Endodermal cell (in vitro differentiated cells): ENCODE measurements at places on chromosomes 6 and 20.

DNA sequence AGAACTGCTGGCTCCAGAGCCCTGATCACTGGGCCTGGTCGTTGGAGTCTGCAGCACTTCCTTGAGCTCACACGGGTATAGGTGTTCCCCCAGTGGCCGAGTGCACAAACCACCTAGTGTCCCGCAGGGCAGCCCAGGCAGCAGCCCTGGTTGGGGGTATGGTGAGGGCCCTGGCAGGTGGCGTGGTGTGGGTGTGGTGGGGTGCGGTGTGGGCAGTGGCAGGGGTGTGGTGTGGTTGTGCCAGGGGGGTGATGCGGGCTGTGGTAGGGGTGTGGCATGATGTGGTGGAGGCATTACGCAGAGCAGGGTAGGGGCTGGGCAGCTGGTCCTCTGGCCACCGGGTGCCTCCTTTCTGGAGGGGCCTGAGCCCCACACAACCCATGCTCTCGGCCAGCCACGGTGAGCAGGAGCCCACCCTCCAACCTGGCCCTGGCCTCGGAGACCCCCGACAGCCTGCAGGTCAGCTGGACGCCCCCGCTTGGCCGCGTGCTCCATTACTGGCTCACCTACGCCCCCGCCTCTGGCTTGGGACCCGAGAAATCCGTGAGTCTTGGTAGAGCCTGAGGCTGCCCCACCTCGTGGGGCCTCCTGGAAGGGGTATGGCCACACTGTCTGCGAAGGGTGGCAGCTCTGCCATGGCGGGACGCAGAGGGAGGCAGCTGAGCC lies 20.5 kb downstream of the COL20A1 start:
- H3K27ac ChIP-seq, result no peak overlapping the region
- no peak overlapping the region for H3K4me3 ChIP-seq
- no peaks in the 10 kb centered on the region for H3K36me3 ChIP-seq
- no peaks in the 10 kb centered on the region for H3K27me3 ChIP-seq
- H3K4me1 ChIP-seq, result no peaks in the 10 kb centered on the region

GRCh38 chr6:144263786-144264185 lies 21.3 kb upstream of the UTRN start:
- H3K27ac ChIP-seq, result peak overlapping the region; percentile 83
- H3K4me3 ChIP-seq, result no peak overlapping the region
- H3K4me1 ChIP-seq, result peaks cover 17% of the 10 kb centered on the region
- no peaks in the 10 kb centered on the region for H3K36me3 ChIP-seq

DNA sequence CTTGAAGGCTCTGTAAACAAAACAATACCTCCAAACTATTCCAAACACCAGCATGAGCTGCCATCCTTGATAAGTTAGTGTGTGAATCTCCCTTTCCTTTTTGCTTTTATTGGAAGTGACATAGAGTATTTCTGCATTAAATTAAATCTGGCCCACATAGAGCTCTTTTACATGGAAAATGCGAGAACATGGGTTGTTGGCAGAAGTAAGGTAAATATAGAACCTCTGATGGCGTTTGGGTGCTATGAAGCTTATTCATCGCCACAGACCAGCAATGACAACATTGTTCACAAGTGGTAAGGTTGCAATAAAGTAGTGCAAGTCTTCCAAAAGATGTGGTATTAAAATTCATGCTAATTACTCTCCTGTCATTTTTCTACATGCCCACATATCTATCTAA lies 445.8 kb upstream of the JAG1 start:
- H3K27me3 ChIP-seq, result no peaks in the 10 kb centered on the region
- no peak for DNase-seq
- H3K36me3 ChIP-seq, result no peaks in the 10 kb centered on the region
- no peak overlapping the region for H3K4me3 ChIP-seq

GRCh38 chr6:122374307-122374706 lies 25.1 kb upstream of the HSF2 start:
- no peaks in the 10 kb centered on the region for H3K36me3 ChIP-seq
- no peak overlapping the region for H3K4me3 ChIP-seq
- H3K27ac ChIP-seq, result no peak overlapping the region
- DNase-seq, result no peak
- H3K27me3 ChIP-seq, result peaks cover 3% of the 10 kb centered on the region

DNA sequence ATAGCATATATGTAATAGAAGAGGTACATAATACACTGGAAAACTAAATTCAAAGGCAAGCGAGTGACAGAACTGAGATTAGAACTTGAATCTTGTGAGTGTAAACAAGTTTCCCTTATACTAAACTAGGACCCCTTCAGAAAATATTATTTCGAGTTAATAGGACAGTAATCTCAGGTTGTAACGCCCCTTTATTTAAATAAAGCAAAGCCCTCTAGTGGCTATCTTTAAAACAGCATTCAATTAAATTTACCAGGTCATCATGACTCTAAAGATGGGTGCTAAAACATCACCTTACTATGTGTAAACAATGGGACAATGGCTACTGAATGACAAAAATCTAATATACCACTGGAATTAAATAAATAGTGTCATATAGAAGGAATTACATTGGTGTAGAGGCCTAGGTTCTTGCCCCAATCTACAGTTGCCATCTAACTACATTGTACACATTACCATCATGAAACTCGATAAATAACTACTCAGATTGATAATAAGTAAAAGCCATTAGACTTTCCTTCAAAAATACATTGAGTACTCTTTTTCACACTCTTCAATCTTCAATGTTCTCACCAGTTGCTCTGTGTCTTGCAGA lies 255.4 kb upstream of the IRAK1BP1 start:
- H3K36me3 ChIP-seq, result no peaks in the 10 kb centered on the region
- no peaks in the 10 kb centered on the region for H3K4me1 ChIP-seq
- no peaks in the 10 kb centered on the region for H3K27me3 ChIP-seq
- no peak for DNase-seq
- no peak overlapping the region for H3K27ac ChIP-seq
- no peak overlapping the region for H3K4me3 ChIP-seq

GRCh38 chr20:39462416-39462945 lies 500.3 kb downstream of the DHX35 start:
- no peak for DNase-seq
- no peak overlapping the region for H3K4me3 ChIP-seq
- peaks cover 4% of the 10 kb centered on the region for H3K27me3 ChIP-seq
- H3K4me1 ChIP-seq, result no peaks in the 10 kb centered on the region

GRCh38 chr6:105301072-105301503 lies 101.8 kb downstream of the PREP start:
- no peak overlapping the region for H3K27ac ChIP-seq
- no peaks in the 10 kb centered on the region for H3K4me1 ChIP-seq
- H3K4me3 ChIP-seq, result no peak overlapping the region

DNA sequence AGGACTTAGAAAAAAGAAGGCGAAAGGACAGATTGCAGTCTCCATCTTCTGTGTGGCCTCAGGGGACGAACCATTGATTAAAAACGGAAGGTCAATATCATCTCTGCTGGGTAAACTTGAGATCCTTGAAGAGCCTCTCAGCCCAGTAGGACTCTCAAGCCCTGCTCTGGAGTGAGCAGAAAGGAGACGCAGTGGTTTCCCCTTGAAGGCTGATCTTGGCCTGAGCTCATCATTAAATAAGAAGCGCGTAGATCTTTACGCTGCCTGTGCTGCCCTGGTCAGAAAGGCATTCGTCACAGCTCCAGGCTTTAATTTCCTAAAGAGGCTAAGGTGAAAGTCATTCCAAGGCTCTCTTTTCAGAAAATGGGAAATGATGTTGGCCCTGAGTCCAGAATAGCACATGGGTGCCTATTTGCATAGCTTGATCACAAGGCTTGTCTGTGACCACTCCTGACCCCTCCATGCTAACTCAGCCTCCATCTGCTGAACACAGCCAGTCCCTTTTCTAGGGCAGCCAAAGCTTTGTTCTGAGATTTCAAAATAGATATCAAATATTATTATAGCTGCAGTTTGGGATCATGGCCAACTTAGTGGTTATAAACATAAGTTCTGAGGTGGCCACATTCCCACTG lies 29.3 kb upstream of the XRN2 start:
- no peak overlapping the region for H3K27ac ChIP-seq
- no peaks in the 10 kb centered on the region for H3K4me1 ChIP-seq
- H3K4me3 ChIP-seq, result no peak overlapping the region
- no peak for DNase-seq

DNA sequence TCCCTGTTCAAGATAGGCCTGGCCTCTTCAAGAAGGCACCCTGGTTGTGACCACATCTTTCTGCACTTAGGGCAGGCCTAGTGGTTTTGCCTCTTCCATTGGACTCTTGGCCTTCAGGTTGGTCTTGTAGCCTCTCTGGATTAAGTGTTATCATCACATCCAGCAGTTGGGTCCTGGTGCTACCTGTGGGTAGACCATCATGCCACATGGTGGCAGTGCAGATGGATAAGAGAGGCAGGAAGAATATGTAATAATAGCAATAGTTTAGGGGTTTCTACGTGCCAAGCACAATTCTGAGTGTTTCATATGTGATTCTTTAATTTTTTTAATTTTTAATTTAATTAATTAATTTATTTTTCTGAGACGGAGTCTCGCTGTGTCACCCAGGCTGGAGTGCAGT lies 28.5 kb upstream of the SNRPB2 start:
- peak; percentile 59 for DNase-seq
- no peaks in the 10 kb centered on the region for H3K4me1 ChIP-seq
- H3K27me3 ChIP-seq, result no peaks in the 10 kb centered on the region

- no peaks in the 10 kb centered on the region for H3K4me1 ChIP-seq
Observed at GRCh38 chr6:74410630-74411029, 714.6 kb downstream of the CD109 start.

GRCh38 chr6:33961691-33962090 lies 157.9 kb upstream of the MLN start:
- H3K27me3 ChIP-seq, result no peaks in the 10 kb centered on the region
- peak; percentile 26 for DNase-seq
- no peaks in the 10 kb centered on the region for H3K36me3 ChIP-seq
- H3K27ac ChIP-seq, result no peak overlapping the region
- H3K4me1 ChIP-seq, result peaks cover 4% of the 10 kb centered on the region

DNA sequence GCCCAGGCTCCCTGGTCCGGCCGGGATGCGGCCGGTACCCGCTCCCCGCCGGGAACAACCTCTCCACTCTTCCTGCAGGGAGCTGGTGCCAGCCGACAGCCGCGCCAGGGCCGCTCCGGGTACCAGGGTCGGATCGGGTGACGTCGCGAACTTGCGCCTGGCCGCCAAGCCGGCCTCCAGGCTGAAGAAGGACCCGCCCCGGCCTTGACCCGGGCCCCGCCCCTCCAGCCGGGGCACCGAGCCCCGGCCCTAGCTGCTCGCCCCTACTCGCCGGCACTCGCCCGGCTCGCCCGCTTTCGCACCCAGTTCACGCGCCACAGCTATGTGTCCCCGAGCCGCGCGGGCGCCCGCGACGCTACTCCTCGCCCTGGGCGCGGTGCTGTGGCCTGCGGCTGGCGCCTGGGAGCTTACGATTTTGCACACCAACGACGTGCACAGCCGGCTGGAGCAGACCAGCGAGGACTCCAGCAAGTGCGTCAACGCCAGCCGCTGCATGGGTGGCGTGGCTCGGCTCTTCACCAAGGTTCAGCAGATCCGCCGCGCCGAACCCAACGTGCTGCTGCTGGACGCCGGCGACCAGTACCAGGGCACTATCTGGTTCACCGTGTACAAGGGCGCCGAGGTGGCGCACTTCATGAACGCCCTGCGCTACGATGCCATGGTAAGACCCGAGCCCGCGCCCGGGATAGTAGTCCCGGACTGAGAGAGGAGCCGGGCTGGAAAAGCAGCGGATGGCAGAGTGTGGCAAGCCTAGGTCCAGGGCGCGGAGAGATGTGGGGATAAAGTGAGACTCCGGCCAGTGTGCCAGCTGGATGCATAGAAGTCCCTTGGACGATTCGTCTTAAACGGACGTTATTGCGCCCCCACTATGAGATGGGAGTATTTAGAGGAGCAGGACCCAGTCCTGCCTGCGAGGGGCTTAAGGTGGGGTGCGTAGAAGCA lies at the start of gene NT5E:
TSS of gene NT5E (plus strand) at position 266 of the 942 bp plus-strand sequence. CDS start at position 323, 57 bp downstream.
- H3K4me3 ChIP-seq, result peak within 1 kb of the TSS; percentile 86
- H3K27ac ChIP-seq, result no peak within 1 kb of the TSS
- H3K4me1 ChIP-seq, result no peaks in the 10 kb centered on the region
- peaks cover 84% of the 10 kb centered on the region for H3K27me3 ChIP-seq
- peak; percentile 93 for DNase-seq

DNA sequence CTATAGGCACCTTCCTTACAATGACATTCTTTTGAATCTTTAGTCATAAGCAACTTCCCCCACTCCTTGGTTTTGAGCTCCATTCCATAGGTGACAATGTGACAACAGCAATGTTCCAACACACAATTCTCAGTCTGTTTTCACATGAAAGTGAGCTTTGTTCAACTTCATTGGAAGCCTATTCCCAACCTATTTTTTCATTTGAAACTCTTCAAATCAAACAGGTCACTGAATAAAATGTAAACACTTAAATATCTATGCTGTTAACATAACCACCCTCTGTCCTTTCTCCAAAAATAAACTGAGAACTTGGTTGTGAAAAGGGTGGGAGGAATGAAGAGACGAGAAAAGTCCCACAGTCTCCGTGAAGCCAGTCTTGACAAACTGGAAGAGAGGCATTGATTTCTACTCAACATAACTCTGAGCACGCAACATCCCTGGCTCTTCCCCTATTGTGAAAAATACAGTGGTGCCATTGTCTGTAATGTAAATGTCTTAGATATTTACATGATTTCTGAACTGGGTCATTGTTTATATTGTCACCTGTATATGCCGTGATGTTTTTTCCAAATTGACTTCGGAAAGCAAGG lies 343.1 kb downstream of the TFAP2A start:
- no peaks in the 10 kb centered on the region for H3K36me3 ChIP-seq
- no peaks in the 10 kb centered on the region for H3K4me1 ChIP-seq
- no peak overlapping the region for H3K4me3 ChIP-seq
- no peak overlapping the region for H3K27ac ChIP-seq
- H3K27me3 ChIP-seq, result no peaks in the 10 kb centered on the region
- no peak for DNase-seq

DNA sequence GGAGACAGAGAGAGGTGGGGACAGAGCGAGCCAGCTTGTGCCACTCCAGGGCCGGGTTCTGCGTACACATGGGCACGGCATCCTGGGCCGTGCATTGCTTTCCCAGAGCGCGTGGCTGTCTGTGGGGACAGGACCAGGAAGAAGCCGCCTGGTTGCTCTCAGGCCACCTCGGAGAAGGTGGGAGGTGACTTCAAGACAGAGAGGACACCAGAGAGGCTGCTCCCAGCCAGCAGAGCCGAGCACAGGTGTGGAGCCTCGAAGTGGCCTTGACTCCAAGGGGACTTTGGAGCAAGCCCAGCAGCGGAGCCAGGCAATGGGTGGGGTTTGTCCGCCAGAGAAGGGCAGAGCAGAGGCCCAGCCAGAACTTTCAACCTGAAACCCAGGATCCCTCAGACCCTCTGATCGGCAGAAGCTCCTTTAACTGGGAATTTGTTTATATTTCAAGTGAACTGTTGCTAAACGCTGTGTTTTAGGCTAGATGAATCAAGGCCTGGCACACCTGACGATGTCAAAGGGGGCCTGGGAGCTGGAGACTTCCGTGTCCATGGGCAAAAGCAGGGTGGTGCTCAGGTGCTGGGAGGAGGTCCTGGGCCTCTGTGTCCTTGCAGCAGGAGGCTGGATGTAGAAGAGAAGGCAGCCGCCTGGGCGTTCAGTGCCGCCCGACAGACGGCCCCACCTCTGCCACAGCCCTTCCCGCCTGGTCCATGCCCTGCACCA lies 262.1 kb downstream of the DLL1 start:
- no peak overlapping the region for H3K4me3 ChIP-seq
- no peaks in the 10 kb centered on the region for H3K27me3 ChIP-seq
- DNase-seq, result peak; percentile 36
- no peaks in the 10 kb centered on the region for H3K4me1 ChIP-seq
- no peaks in the 10 kb centered on the region for H3K36me3 ChIP-seq
